ENCODE measurements at places on chromosomes 1 and 21.

DNA sequence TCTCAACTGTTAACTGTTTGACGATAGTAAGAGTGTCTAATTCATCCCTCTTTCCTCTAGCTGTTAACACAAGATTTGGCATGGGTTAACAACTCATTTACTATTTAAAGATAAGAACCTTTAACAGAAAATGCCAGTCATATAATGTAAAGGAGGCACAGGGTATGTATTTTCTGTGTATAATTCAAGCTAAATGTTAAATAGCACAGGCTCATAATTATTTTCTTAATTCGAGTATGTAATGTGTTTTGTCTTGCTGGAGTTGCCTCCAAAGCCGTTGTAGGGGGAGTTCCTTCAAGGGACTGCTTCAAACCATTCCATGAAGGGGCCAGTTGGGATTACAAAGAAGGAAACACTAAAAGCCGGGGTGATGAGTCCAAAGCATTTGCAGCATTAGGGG, 111.5 kb downstream of the NCAM2 start:
- DNase-seq: no peak

GRCh38 chr1:164719676-164720439, 160.9 kb downstream of the PBX1 start:
- DNase-seq: peak; percentile 62

- no peak for DNase-seq
Observed at GRCh38 chr1:82099170-82099569, 298.4 kb downstream of the ADGRL2 start.

DNA sequence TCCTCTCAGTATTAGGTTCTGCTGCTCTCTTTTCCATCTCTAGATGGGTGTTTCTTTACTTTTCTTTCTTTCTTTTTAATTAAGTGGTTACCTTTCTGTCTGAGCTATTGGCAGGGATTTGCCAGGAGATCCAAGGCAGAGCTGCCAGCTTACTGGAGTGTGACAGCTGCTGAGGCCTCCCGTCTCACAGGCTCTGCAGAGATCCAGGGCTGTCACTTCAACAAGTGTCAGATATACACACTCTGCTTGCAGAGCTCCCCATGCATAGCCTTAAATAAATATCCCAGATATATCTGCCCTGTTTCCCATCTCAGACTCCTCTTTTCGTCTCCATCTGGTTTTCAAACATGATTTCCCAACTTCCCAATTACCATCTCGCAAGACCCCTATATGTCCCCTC, 124.3 kb downstream of the NOS1AP start:
- peak; percentile 89 for DNase-seq

DNA sequence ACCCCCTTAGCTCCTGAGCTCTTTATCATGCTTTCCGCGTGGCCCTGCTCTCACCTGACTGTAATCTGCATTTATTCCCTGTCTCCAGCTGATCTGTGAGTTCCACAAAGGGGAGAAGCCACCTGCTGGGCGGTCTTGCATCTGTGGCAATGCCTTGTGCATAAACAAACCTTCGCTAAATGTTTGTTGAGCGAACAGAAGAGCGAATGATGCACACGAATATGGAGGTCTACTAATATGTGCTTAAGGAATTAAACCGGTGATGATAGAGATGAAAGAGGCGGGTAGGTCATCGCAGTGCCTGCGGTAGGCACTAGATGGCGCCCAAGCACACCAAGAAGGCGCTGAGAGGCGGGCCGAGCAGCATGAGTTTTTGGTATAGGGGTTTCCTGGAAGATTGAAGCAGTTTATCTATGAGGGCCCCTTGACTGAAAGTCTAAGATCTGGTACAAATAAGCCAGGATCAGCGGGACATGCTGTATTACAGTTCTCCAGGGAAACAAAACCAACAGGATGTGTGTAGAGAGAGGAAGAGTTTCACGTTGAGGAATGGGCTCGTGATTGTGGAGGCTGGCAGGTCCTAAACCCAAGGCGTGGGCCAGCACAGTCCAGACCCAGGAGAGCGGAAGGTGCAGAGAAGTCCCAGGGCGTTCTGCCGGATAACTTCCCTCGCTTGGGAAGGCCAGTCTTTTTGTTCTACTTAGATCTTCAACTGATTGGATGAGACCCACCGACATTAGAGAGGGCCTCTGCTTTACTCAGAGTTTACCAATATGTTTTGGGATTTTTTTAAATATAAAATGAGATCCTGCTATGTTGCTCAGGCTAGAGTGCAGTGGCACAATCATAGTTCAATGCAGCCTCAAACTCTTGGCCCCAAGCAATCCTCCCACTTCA, 34.7 kb downstream of the TOMM20 start:
- peak; percentile 78 for DNase-seq

GRCh38 chr1:42429603-42430002, 26.2 kb downstream of the ZMYND12 start:
- no peak for DNase-seq

- DNase-seq: no peak
Observed at GRCh38 chr1:170273291-170274130, 127.8 kb downstream of the NTMT2 start.

DNA sequence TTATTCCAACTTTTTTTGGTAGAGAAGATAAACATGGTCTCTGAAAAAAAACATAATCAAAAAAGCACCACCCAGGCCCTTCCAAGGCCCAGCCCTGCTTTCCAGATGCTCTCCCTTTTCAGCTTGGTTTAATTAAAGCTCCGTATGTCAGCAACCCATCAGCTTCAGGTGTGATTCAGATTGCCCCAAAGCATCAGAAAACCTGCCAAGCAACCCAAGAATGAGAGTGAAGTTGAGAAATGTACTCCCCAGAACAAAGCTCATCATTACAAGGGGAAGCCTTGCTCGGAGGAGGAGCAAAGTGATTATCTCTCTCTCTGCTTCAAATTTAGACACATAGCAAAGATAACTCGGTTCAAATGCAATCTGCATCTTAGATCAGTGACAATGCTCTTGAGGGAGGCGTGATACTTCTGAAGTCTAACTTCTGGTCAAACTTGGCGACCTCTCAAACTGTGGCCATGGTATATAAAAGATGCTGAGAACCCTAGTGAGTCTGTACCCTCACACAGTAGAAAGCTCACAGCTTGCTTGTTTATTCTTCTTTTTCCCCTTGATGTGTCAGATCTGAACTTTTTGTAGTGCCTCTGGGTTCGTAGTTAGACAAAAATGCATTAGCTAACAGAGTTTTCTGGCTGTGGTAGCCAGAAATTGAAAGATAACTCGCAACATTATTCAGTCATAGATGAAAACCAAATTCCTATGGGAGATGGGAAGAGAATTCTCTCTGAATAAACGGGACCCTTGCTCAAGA, 63.3 kb upstream of the ZC3H11B start:
- no peak for DNase-seq

DNA sequence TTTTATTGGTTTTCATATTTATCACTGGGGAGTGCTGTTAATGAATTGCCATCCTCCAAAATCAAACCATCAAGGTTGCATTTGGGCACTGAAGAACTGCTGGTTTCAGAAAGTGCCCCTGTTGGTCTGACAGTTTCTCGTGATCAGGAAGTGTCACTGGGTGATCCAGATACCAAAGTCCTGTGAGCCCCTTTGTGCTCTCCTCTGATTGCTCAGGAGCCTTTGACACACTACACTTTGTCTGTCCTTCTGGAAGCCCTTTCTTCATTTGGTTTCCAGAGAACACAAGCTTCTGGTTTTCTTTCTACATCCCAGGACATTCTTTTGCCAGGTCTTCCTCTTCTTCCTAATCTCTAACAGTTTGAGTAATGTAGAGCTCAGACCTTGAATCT, 165.8 kb upstream of the PROX1 start:
- DNase-seq: no peak

DNA sequence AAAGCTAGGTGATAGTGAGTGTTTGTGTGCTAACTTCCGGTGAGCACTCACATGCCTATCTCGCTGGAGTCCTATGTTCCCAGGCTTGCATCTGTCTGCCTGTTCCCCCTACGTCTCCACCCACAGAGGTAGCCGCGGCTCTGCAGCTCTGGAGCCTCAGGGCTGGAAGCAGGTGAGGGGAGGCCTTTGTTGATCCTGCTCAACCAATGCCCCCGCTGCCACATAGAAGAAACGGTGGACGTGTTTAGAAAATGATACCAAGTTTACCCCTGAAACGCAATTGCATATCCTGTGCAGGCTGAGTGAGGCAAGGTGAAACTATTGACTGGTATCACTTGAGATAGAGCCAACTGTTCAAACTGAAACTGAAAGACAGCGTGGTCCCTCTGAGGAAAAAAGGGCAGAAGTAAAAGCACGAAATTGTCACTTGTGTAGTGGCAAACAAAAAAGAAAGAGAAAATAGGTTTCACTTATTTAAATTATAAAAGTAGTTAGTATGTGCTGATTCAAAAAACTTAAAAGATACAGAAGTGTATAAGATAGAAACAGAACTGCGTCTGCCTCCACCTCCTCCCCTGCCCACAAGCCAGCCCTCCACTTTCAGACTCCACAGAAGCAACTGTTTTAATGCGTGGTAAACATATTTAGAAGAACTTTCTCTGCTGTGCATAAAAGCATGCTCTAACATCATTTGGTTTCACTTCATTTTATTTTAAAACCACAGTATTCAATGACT, 38.6 kb upstream of the ETS2 start:
- DNase-seq: no peak

DNA sequence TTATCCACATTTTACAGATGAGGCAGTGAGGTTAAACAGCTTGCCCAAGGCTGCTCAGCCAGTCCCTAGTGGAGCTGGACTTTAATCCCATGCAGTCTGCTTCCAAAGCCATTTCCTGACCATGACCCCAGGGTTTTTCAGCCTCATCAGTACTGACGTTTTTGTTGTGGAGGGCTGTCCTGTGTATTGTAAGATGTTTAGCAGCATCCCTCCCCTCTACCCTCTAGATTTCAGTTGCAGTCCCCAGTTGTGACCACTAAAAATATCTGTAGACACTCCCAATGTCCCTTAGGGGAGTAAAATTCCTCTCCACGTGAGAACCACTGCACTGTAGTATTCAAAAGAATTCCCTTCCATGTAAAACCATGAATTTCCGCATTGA, 30.2 kb upstream of the C1orf105 start:
- DNase-seq: no peak

DNA sequence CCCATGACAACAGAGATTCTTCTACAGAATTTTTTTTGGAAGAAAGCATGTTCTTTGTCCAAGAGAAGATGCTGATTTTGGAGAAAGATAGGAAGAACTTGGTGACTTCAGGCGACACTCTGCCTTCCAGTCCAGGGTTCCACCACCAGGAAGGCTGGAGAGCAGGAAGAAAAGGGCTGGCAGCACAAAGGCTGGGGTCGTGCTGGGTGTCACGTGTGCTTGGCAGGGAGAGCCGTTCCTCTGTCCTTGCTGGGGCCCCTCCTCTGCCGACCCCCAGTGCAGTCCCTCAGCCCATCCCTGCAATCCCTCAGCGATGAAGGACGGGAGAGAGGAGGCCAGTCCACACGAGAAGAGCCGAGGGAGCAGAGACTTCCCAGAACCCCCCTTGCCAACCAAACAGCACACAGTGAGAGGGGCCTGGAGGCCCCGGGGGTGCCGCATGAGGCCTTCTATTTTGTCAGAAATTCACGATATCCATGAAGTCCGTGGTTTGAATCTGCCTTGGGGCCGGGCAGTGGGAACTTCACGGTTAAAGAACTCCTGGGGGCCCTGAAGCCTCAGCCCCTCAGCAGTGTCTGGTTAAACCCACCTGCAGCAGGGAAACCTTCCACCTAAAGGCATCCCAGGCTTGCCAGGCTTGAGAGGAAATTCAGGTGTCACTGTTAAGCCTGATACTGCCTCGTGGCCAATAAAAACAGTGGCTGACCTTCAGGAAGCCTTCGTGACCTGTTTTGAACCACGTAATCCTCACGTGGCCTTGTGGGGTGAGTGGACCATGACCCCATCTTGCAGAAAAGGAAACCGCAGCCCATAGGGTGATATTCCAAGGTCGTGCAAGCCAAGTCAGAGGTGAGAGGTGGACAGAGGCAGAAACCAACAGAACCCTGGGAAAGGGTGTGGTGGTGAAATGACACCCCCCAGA, 3.4 kb downstream of the KRTAP10-12 start:
- no peak for DNase-seq

DNA sequence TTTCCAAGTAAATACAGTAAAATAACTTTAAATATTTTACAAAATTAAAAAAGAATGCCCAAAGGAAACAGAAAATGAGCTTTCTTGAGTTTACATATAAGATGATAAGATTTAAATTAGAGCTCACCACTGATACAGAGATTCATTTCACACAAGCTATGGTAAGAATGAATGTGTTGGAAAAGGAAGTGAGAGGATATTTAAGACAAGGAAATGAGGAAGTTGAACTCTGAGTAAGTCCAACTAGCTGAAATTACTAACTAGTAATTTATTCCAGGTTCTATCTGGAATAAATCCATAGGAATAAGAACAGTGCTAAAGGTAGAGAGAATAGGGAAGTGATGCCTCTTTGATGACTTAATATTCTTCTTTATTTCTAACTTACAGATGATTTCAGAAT, 42.4 kb downstream of the FNBP1L start:
- DNase-seq: no peak

- DNase-seq: no peak
Observed at GRCh38 chr1:184615301-184615700, 139.4 kb downstream of the EDEM3 start.

GRCh38 chr1:200184196-200184595, 156.7 kb downstream of the NR5A2 start:
- DNase-seq: peak; percentile 87

Measured in NCI-H1417 (cell line).